ENCODE measurements at places on chromosomes 1 and 21.

GRCh38 chr1:72530646-72531045 lies 248.3 kb upstream of the NEGR1 start:
- ATAC-seq: no peak

GRCh38 chr1:10402729-10403274 lies 3.9 kb downstream of the PGD start:
- ATAC-seq: no peak

DNA sequence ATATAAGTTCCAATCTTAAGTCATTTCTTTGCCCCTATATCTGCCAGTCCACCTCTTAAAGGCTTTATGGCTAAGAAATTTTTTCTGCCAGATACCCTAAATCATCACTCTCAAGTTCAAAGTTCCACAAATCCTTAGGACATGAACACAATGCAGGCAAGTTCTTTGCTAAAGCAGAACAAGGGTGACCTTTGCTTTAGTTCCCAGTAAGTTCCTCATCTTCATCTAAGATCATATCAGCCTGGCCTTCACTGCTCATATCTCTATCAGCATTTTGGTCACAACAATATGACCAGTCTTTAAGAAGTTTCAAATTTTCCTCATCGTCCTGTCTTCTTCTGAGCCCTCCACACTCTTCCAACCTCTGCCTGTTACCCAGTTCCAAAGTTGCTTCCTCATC lies 402.2 kb upstream of the RUNX1 start:
- ATAC-seq: no peak

DNA sequence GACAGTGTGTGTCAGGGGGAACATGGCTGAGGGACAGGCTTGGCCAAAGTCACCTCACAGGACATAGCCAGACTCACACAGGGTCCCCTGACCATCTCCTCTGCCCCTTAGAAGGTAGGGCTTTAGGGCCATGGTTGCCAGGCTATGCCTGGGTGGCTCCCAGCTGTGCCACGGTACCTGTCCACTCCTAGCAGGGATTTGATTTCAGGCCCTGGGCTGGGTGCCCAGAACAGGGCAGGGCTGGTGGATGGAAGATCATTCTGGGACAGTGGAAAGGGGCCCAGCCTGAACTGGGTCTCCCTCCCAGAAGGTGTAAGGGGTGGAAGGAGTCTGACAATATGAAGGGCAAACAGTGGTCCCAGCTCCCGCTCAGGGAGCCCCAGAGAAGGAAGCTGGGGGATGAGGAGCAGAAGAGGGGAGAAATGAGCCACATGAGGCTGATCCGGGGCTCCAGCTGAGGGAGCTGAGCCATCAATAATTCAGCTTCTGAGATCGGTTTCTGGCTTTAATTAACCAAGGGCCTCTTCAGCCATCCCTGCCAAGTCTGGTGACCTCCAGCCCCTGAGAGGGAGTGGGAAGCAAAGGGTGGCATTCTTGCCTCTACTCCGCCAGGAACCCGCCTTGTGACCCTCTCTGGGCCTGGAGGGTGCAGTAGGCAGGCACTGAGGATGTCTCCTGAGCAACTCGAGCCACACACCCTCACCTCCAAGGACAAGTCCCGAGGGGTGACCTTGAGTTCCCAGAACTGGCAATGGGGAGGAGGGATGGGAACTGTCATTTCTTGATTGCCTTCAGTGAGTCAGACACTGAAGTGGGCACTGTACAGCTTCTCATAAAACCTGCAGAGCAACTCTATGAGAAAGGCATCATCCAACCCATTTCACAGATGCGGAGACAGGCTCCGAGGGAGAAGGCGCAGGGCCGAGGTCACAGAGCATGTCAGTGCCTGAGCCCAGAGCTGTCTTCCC lies 2.1 kb downstream of the CD164L2 start:
- ATAC-seq: no peak

DNA sequence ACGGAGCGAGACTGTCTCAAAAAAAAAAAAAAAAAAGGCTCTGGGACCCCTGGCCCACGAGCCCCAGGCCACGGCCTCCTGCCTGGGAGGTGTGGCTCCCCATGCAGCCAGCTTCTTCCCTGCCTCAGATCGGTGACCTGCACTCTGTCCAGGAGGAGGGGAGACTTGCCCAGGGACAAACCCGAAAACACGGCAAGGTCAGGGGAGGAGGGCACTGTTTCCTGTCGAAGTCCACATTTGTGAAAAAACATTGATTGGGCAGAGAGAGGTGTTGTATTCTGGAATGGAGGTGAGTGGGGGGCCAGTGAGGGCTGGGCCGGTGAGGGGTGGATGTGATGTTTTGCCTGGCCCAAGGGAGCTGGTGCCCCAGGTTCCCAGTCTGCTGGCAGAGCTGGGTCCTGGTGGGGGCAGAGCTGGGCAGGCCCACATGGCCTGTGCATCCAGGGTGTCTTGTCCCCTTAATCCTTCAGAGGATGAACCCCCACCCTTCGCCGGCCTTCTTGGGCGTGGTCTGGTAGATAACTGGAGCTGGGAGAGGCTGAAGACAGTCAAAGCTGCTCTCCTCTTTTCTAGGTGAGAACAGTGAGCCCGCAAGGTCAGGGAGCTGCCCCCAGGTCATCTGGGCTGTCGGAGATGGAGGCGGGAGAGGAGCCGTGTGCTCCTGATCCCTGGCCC lies 12.4 kb upstream of the FAAP20 start:
- no peak for ATAC-seq

DNA sequence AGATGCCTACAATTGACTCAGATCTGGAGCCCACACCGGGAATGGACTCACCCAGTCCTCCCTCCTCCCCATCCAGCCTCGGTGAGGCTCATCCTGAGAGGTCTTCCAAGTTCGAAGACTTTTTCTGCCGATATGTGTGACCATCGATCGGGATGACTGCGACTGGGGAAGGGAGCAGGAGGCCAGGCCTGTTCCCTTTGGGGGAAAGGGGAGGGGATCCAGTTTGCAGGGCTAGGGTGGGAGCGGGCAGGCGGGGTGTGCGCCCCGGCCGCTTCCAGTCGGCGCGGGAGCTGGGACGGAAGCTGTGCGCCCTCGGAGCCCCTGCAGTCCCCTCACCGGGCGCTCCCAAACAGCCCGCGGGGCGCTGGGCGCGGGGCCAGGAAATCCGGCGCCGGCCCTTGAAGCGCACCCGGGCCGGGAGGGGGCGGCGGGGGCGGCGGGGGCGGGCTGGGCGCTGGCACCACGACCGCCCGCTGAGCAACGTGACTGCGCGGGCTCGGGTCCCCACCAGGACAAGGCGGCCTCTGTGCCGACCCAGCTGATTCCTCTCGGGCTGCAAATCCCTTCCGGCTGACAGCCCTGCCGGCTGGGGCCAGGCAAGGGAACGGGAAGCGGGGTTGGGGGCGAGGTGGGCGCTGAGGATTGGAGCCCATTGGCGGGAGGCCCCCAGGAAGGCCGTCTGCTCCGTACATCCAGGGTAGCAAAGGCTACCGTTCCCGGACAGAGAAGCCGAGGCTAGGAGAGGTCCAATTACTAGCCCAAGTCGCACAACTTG lies 103.9 kb downstream of the EBNA1BP2 start:
- ATAC-seq: peak; percentile 20

GRCh38 chr1:29453502-29454240 lies 217.3 kb downstream of the PTPRU start:
- no peak for ATAC-seq

DNA sequence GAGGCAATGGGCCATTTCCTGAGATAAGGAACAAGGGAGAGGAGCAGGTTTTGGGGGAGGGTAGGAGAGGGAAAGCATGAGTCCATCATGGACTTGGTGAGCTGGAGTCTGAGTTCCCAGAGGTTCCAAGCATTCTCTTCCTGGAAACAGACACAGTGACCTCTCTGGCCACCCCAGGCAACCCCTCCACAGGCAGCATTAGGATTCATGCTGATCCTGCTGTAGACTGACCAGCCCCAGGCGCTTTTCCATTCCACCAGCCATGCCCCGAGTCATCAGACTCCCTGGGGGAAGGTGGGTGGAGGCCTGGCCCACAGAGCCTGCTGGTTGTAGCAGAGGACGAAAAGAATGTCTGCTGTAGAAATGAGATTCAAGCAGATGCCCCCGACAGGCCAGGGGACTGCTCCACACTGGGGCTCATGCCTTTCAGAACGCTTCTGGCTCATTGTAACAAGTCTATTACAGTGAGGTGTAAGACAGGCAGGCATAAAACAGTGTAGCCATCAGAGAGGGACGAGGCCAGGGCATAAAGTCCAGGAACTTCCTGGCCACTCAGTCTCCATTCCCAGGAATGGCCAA lies 52.2 kb downstream of the KCND3 start:
- ATAC-seq: no peak

- no peak for ATAC-seq
Measured at GRCh38 chr1:15311122-15311822, 64.2 kb downstream of the FHAD1 start.

DNA sequence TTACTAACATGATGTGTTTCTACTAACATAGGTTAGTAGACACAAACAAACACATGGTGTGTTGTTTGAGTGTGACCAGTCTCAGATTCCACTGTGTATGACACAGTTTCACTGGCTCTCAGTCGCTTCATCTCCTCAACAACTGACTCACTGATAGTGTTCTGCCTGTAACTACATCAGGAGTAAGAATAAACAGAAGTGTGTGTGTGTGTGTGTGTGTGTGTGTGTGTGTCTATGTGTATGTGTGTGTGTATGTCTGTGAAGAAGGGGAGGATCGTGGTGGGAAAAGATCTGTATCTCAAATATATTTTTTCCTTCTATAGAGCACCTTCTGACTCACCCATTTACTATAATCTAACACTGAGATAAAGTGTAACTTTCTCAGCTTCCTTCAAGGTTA lies 391.0 kb downstream of the PTPRC start:
- no peak for ATAC-seq

- ATAC-seq: no peak
Measured at GRCh38 chr1:229396585-229397206, 37.2 kb downstream of the ACTA1 start.

DNA sequence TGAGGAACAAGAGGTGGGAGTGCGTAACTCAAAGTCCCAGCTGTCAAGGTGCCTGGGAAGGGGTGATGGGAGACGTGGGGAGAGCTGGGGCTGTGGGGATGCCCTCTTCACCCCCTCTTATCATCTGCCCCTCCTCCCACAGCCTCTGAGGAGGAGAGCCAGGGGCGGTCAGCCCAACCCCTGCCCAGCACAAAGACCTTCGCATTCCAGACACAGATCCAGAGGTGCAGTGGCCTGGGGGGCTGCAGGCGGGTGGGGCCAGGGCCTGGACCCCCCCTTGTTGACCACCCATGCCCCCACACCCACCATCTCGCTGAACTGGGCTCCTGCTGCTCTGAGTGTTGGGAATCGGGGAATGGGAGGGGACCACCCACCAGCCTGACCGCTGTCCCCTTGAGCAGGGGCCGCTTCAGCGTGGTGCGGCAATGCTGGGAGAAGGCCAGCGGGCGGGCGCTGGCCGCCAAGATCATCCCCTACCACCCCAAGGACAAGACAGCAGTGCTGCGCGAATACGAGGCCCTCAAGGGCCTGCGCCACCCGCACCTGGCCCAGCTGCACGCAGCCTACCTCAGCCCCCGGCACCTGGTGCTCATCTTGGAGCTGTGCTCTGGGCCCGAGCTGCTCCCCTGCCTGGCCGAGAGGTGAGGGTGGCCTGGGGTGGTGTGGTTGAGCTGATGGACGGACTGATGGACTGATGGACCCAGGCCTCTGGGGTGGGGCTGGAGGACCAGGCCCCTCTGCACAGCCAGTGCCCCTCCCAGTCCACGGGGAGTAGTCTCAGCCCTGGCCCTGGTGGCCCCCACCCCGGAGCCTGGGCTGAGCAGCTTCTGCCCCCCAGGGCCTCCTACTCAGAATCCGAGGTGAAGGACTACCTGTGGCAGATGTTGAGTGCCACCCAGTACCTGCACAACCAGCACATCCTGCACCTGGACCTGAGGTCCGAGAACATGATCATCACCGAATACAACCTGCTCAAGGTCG lies 29.7 kb downstream of the TRIM11 start:
- ATAC-seq: no peak

Data from activated CD4-positive, CD25-positive, alpha-beta regulatory T cell treated with anti-CD3 and anti-CD28 coated beads, Interleukin-2, amount 50 U/mL, for 24 hours (primary cell).